ENCODE measurements at places on chromosomes 12 and 14. TPM values are rescaled to one million over a fixed set of nuclear protein-coding genes. Genes with fewer than 3 reads are reported as not detected.

GRCh38 chr14:52318826-52319645 is 4.9 kb downstream of the PTGER2 start:
- DNase-seq = peak; percentile 82
- H3K27me3 ChIP-seq = peaks cover 17% of the 10 kb centered on the region
- H3K4me3 ChIP-seq = no peak overlapping the region
- no peaks in the 10 kb centered on the region for H3K4me1 ChIP-seq
- H3K36me3 ChIP-seq = no peaks in the 10 kb centered on the region

- H3K4me1 ChIP-seq = no peaks in the 10 kb centered on the region
- no peak overlapping the region for H3K27ac ChIP-seq
- no peak overlapping the region for H3K4me3 ChIP-seq
- H3K36me3 ChIP-seq = no peaks in the 10 kb centered on the region
These were observed 94.6 kb upstream of the PRICKLE1 start for GRCh38 chr12:42683933-42684801.

DNA sequence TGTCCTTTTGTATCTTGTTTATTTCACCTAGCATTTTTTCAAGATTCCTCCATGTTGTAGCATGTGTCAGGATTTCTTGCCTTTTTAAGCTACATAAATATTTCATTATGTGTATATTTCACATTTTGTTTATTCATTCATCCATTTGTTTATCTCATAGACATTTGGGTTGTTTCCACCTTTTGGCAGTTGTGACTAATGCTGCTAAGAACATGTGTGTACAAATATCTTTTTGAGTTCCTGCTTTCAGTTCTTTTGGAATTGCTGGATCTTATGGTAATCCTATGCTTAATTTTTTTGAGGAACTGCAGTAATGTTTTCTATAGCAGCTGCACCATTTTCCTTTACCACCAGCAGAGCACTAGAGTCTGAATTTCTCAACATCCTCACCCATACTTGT is 62.4 kb downstream of the SCN8A start:
- no peaks in the 10 kb centered on the region for H3K27me3 ChIP-seq
- no peak overlapping the region for H3K27ac ChIP-seq
- no peaks in the 10 kb centered on the region for H3K4me1 ChIP-seq

DNA sequence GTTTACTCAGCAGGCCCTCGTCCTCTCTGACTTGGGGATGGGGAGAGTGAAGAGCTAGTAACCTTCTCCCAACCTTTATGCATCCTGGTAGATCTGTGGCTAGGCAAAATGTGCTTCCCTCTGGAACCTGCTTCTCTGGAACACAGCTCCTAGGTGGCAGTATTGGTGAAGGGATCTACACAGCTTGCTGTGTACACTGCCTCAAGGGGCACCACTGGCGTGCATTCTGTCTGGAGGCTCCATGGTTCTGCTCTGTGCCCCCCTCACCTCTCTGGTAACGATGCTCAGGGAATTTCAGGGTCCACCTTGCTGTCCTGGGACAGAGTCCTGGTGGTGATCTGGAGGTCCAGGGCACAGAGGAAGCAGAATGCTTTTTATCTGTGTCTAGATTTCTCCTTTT is 43.5 kb upstream of the KCNA5 start:
- no peak overlapping the region for H3K27ac ChIP-seq
- H3K4me3 ChIP-seq = no peak overlapping the region
- H3K36me3 ChIP-seq = no peaks in the 10 kb centered on the region
- no peaks in the 10 kb centered on the region for H3K4me1 ChIP-seq
- peaks cover 37% of the 10 kb centered on the region for H3K27me3 ChIP-seq

- no peak overlapping the region for H3K27ac ChIP-seq
- H3K4me3 ChIP-seq = no peak overlapping the region
- H3K27me3 ChIP-seq = no peaks in the 10 kb centered on the region
- peaks cover 5% of the 10 kb centered on the region for H3K4me1 ChIP-seq
- no peak for DNase-seq
These were observed 2.8 kb upstream of the FITM1 start for GRCh38 chr14:24127673-24128072.

GRCh38 chr12:44077294-44077693 is 241.4 kb downstream of the TMEM117 start:
- no peak overlapping the region for H3K4me3 ChIP-seq
- no peak for DNase-seq
- H3K36me3 ChIP-seq = no peaks in the 10 kb centered on the region
- no peak overlapping the region for H3K27ac ChIP-seq

DNA sequence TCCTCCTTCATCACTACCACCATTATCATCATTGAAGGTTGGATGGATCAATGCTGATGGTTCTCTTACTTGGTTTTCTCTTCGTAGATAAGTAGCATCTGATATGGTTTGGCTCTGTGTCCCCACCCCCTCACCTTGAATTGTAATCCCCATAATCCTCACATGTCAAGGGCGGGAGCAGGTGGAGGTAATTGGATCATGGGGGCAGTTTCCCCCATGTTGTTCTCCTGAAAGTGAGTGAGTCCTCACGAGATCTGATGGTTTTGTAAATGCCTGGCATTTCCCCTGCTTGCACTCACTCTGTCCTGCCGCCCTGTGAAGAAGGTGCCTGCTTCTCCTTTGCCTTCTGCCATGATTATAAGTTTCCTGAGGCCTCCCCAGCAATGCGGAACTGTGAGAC is 172.4 kb upstream of the PWP1 start:
- H3K27me3 ChIP-seq = peaks cover 2% of the 10 kb centered on the region
- no peak overlapping the region for H3K27ac ChIP-seq
- H3K4me1 ChIP-seq = peaks cover 3% of the 10 kb centered on the region
- DNase-seq = no peak
- H3K4me3 ChIP-seq = no peak overlapping the region
- H3K36me3 ChIP-seq = no peaks in the 10 kb centered on the region

DNA sequence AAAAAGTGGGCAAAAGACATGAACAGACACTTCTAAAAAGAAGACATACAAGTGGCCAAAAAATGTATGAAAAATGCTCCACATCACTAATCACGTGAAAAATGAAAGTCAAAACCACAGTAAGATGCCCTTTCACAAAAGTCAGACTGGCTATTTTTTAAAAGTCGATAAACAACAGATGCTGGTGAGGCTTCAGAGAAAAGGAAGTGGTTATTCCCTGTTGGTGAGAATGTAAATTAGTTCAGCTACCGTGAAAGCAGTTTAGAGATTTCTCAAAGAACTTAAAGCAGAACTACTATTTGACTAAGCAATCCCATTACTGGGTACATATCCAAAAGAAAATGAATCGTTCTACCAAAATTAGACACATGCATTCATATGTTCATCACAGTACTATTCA is 237.0 kb downstream of the KIF21A start:
- no peak overlapping the region for H3K4me3 ChIP-seq
- H3K27me3 ChIP-seq = no peaks in the 10 kb centered on the region
- no peaks in the 10 kb centered on the region for H3K36me3 ChIP-seq
- H3K4me1 ChIP-seq = no peaks in the 10 kb centered on the region
- no peak overlapping the region for H3K27ac ChIP-seq

DNA sequence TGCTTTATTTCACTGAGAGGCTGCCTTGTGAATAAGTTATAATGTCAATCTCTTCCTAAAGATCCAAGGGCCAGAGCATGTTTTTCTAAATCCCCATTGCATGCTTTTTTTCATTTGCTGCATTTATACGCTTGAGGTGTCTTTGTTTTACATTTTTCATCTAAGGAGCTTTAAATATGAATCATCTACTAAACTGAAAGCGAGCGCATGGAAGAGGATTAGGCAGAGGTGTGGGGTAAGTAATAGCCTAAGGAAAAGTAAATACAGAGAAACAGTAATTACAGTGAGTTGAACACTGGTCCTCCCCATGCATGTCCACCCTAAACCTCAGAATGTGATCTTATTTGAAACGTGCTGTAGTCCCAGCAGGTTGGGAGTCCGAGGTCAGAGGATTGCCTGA is 76.4 kb upstream of the METAP2 start:
- H3K36me3 ChIP-seq = no peaks in the 10 kb centered on the region
- DNase-seq = no peak
- no peaks in the 10 kb centered on the region for H3K4me1 ChIP-seq
- H3K27ac ChIP-seq = no peak overlapping the region

DNA sequence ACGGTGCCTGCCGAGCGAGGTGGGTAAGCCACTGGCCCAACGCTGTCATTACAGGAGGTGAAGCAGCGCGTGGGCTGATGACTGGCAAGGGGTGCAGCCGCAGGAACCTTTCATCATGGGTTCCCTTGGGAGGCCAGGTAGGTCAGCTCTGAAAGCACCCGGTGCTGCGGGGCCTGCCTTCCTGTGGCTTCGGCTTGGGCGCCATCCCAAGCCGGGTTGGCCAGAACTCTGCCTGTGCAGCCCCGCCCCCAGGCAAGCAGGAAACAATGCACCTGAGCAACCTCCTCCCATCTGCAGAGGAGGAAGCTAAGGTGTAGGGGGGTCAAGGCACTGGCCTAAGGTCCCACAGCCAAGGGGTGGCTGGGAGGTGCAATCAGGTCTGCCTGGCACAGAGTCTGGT is 20.0 kb upstream of the HHIPL1 start:
- DNase-seq = no peak
- H3K4me3 ChIP-seq = no peak overlapping the region
- H3K36me3 ChIP-seq = no peaks in the 10 kb centered on the region
- H3K4me1 ChIP-seq = no peaks in the 10 kb centered on the region
- no peak overlapping the region for H3K27ac ChIP-seq
- no peaks in the 10 kb centered on the region for H3K27me3 ChIP-seq

DNA sequence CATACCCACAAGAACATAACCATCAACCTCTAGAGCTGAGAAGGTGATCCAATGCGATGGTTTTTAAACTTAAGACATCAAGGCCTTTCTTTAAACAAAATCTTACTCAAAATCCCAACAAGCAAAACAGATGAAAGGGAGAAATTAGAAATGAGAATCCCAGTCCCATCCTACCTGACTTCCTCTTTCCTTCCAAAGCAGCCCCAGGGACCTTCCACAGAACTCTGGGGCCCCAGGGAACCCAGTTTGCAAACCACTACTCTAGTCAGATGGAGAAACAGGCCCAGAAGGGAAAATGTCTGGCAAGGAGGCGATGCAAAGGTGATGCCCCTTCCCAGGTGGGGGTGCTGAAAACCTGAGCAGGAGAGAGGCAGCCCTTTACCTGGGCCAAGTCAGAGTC is 29.0 kb upstream of the CMKLR1 start:
- H3K27me3 ChIP-seq = no peaks in the 10 kb centered on the region
- no peaks in the 10 kb centered on the region for H3K36me3 ChIP-seq
- H3K27ac ChIP-seq = no peak overlapping the region
- DNase-seq = no peak
- H3K4me3 ChIP-seq = no peak overlapping the region

DNA sequence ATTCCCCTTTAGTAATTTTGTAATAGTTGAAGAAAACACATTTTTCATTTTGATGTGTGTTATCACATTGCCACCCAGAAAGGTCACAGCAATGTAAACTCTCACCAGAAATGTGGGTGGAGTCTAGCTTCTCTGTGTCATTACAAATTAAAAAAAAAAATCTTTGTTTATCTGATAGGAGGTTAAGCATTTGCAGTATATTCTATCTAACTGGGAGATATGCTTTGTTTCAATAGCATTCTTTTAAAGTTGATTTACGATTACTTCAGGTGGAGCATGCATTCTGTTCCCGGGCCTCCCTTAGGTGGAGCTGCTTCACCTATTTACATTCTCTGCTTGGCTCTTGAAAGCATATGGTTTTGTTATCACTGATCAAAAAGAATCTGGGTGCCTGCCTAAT is 7.8 kb downstream of the ADIPOR2 start:
- DNase-seq = no peak
- peaks cover 4% of the 10 kb centered on the region for H3K36me3 ChIP-seq
- no peak overlapping the region for H3K4me3 ChIP-seq
- H3K27ac ChIP-seq = no peak overlapping the region
- H3K4me1 ChIP-seq = peaks cover 1% of the 10 kb centered on the region

GRCh38 chr12:49260571-49261363 is 4.1 kb upstream of the TUBA1C start:
- H3K27ac ChIP-seq = no peak overlapping the region
- no peaks in the 10 kb centered on the region for H3K27me3 ChIP-seq
- H3K4me3 ChIP-seq = no peak overlapping the region
- no peaks in the 10 kb centered on the region for H3K36me3 ChIP-seq
- no peaks in the 10 kb centered on the region for H3K4me1 ChIP-seq

KIF5A gene
- polyA plus RNA-seq = 0.05 TPM

NGB gene
- not detected for polyA plus RNA-seq

RIMBP2 gene
- 0.05 TPM for polyA plus RNA-seq

CCDC60 gene
- 2.1 TPM for polyA plus RNA-seq

LHX5 gene
- polyA plus RNA-seq = not detected

REC8 gene
- 35.1 TPM for polyA plus RNA-seq

CD4 gene
- 45.5 TPM for polyA plus RNA-seq

B3GNT4 gene
- 0.49 TPM for polyA plus RNA-seq

GPR132 gene
- polyA plus RNA-seq = 19.5 TPM

Data from lung (tissue), 17 donors.